ENCODE measurements at places on chromosomes 6 and 20.
A peak's percentile ranks its signal among the peaks of the same experiment; 100 is the strongest.

DNA sequence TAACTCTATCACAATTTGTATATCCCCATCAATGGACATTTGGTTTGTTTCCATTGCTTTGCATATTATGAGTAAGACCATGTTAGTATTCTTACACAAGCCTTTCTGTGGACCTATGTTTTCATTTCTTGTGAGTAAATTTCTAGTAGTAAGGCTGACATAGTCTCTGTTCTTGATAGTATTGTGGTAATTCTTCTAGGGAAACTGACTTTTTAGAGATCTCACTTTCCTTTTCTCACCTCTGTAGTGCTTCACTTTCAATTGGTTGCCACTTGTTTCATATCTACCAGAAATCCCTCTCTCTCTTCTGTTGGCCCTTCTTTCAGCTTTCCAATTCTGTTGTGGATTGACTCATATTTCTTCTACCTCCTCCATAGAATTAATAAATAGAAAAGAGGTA is 8.5 kb downstream of the ISM1 start:
- no peak for DNase-seq

GRCh38 chr20:51710361-51710894 is 57.8 kb downstream of the ATP9A start:
- DNase-seq, result no peak

DNA sequence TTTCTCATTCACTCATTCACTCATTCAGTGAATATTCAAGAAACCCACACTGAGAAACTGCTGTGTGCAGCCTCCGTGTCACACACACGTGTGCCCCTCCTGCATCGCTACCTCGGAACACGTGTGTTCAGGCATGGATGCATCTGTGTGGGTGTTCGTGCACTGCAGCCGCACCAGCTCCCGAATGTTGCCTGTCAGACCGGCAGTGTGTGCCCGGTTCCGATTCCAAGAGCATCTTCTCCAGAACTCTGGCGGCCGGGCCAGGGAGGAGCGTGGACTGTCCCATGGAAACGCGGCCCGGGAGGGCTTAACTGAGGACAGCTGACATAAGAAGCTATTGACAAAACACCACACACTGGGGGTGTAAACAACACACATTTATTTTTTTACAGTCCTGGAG is 216.0 kb downstream of the DLL1 start:
- DNase-seq, result no peak

- DNase-seq, result no peak
Observed at GRCh38 chr6:73506246-73506645, 14.6 kb downstream of the EEF1A1 start.

- no peak for DNase-seq
Observed at GRCh38 chr6:92810913-92811312, 608.4 kb downstream of the EPHA7 start.

- no peak for DNase-seq
Observed at GRCh38 chr6:132364306-132365074, 36.8 kb downstream of the MOXD1 start.

DNA sequence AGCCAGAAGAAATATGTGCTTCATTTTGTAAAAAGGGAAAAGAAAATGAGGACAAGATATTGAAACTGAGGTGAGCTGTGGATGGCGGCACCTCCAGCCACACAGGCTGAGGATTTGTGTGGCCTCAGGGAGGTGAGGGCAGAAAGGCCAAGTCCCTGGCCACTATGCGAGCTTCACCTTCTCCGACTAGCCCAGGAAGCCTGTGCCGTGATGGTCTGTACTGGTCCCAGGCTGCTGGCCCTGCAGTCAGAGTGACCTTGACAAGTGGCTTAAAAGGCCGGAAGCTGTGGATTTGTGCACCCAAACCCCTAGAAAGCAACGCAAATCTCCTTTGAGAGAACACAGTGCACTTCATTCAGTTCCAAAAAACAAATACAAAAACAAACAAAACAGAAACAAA is 48.1 kb downstream of the WDR27 start:
- DNase-seq, result no peak

GRCh38 chr6:154249499-154250298 is 106.9 kb downstream of the IPCEF1 start:
- peak; percentile 73 for DNase-seq

DNA sequence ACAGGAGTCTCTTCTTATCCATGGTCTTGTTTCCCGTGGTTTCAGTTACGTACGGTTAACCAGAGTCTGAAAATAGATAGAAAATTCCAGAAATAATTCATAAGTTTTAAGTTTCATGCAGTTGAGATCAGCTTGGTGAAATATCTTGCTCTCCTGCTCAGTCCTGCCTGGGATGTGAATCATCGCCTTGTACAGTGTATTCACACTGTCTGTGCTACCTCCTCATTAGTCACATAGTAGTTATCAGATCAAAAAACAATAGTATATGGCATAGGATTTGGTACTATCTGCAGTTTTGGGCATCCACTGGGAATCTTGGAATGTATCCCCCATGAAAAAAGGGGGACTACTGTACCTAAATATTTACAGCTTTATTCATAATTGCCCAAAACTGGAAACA is 22.7 kb upstream of the MOCS1 start:
- no peak for DNase-seq

DNA sequence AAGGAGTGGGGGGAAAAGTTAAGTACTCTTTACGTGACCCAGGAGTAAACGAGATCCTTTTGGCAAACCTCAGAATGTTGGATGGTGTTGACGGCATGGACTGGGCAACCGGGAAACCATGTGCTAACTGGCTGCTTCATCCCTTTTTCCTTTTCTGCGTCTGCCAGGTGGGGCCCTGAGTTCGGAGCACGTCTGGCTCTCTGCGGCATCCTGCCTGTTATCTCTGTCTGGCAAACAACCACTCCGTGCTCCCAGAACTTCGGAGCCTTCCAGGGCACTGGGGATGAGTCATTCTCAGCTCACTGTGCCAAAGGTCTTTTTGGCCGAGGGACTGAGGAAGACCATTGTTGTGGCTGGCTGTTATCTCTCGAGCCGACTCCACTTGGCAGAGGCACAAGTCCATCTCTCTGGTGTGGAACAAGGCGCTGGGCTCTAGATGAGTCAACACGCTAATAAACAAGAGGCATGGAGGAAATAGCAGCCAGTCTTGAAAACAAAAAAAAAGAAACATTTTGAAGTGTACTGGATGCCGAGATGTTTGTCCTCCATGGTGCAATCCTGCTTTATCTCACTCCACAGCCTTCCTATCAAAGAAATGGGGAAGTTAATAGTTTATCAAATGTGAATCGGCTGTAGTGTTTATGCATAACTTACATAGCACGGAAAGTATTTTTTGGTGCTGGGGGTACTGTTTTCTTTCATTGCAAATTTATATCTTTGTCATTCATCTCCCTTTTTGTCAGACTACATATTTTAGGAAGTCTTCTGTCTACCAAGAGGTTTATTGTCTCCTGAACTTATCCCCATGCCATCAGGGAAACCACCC is 64.6 kb upstream of the TXNDC5 start:
- DNase-seq, result no peak

- no peak for DNase-seq
Observed at GRCh38 chr20:22540832-22541231, 43.5 kb downstream of the FOXA2 start.
